Stimulated activated naive B cell treated with anti-CD40 and anti-IgM and Interleukin-4, amounts not matched to agents 10 μg/mL and 1 μg/mL and 100 μg/mL, for 72 hours (primary cell): ENCODE measurements at places on chromosomes 1 and 21.

GRCh38 chr1:155847823-155848529 is 9.0 kb downstream of the GON4L start:
- no peak for DNase-seq

DNA sequence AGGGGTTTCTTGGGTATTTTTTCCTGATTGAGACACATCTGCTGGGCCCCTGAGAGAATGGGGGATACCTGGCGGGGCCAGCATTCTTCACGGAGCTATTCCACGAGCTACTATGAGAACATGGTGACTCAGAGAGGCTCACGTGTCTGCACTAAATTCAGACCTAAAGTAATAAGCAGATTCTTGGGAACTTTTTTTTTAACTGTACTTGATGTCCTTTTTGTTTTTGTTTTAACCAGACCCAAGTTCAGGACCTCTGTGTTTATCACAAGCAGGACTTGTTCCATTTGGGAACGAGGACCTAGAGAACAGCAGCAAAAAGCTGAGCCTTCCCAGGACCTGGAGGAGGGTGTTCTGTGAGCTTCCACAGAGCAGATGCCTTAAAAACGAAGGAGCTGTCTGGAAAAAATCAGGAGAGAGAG is 44.0 kb downstream of the EVA1C start:
- no peak for DNase-seq

DNA sequence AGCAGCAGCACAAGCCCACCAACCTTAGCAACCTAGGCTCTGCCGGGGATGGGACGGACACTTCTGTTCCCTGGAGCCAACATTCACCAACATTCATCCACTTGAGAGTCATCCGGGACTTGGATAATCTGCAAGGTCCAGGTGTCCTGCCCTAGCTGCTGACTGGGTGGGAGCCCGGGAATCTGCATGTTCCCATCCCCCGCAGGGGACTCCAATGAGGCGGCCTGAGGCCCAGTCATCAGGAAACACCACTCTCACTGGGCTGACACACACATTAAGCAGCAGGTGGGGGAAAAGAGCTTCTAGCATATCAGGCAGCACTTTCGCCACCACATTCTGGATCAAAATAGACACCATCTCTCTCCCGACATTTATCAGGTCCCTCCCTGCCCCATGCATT is 38.4 kb upstream of the CCSAP start:
- no peak for DNase-seq

DNA sequence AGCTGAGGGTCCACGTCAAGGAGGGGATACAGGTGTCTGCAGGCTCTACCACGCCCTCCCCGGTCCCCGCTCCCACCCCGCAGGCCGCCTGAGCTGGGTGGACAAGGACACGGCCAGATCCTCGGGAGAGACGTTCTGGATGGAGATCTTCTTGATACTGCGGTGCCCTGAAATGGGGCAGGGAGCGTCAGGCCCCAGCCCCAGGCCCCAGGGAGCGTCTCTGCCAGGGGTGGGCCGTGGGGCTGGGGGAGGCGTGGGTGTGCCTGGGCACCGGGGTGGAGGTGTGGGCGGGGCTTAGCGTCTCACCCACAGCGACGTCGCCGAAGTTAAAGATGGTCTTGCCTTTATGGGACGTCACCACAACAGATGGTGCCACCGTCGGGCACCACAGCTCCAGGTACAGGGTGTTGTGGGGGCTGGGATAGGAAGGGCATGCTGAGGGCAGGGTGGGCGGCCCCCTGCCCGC is 7.3 kb upstream of the TMEM52 start:
- DNase-seq: no peak

DNA sequence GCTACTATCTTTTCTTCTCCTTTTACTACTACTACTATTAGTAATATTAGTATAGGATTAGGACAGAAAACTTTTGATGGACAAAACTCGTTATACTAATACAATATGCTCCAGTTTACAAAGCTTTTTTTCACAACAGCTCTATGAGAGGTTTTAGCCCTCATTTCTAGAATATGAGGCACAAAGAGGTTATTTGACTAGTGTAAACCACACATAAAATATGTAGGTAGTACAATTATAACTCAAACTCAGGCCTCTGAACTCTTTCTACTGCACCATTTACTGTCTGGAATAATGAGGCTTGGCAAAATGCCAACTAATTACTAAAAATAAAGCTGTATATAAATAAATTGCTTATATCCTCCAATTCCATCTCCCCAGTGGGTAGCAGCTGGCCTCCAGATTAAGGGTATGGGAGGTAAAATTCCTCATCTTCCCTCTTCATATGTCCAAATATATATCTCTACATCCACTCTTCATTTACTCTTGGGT is 99.9 kb downstream of the LYST start:
- DNase-seq: no peak

DNA sequence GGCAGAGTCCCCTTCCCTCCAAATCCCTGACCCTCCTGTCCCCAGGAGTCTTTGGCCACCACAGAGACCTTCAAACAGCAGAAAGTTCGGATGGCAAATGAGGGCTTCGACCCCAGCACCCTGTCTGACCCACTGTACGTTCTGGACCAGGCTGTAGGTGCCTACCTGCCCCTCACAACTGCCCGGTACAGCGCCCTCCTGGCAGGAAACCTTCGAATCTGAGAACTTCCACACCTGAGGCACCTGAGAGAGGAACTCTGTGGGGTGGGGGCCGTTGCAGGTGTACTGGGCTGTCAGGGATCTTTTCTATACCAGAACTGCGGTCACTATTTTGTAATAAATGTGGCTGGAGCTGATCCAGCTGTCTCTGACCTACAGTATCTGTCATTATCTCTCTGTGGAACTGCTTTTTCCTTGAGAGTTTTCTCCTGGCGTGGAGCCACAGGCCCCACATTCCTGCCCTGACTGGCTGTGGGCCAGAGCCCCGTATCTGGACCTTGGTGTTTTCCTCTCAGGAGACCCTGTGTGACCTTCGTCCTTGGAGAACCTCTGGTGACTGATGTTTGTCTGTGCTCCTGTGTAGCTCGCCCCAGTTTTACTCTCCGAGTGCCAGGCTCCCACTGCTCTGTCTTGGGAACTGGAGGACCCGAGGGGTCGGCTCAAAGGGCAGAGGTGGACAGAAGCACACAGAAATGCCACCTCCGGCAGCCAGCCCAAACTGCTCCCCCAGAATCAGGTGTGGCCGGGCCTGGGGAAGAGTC is 4.8 kb downstream of the SLC27A3 start:
- no peak for DNase-seq
